ENCODE measurements at places on chromosomes 11 and 22. TPM values are rescaled to one million over a fixed set of nuclear protein-coding genes. Genes with fewer than 3 reads are reported as not detected.

Gene TANGO2
- 16.7 TPM for total RNA-seq

Gene KCNJ1
- not detected for total RNA-seq

Gene FOLR1
- not detected for total RNA-seq

Gene ANGPTL5
- total RNA-seq: not detected
